A549 (cell line): ENCODE measurements at places on chromosomes 7 and 10. TPM values are rescaled to one million over a fixed set of nuclear protein-coding genes. Genes with fewer than 3 reads are reported as not detected.

NFKB2 gene
- polyA plus RNA-seq = 35.7 to 63.6 TPM (median 36.6 TPM) in 3 replicates

DNA sequence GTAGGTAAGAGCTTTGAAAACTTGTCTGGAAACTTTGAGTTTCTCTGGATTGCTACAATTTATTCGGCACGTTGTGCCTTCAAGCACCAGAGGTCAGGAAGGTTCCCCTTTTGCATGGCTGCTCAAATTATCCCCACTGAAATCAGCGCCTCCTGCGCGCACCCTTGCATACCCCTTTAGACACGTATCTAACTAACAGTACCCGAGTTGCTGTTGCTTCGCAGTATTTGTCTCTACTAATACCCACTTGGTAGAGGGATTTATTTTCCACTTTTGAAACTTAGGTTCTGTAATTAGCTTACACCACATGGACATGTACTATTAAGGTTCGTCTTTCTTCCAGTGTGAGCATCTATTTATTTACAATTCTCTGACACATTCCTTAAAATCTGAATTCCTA, 1.6 kb downstream of the MEOX2 start:
- DNase-seq = no peak

DNA sequence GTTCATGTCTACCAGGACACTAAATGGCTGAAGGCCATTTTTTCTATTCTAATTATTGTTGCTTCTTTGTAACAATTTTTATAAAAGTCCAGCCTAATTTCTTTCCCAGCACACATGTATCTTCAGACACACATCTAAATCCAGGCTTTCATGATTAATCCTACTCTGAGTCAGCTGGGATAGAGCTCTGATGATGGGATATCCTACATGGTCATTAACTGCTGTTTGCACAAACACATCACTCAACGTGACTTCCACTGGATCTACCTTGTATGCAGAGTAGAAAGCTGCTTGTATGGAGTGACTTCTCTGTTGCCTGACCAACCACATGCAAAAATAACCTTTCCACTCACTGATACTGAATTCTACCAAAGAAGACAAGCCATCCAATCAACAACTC, 260.9 kb downstream of the AHR start:
- DNase-seq = peak; percentile 26

GRCh38 chr10:78700816-78701520, 367.8 kb upstream of the ZMIZ1 start:
- no peak for DNase-seq

DNA sequence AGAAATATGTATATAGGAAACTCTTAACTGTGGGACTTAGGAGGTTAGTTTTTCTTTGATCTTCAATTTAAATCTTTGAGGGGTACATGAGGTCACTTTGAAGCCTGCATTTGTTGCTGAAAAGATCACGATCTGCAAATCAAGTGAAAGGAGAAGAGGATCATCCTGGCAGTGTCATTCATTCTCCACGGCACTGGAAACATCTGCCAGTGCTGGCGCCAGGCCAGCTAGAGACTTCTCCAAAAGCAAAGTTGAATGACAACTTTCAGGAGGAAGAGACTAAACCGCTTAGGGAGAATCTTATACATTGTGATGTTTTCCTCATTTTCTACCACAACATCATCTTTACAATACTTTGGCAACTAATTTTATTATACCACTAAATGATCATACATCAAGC, 42.5 kb downstream of the MRC1 start:
- no peak for DNase-seq

DNA sequence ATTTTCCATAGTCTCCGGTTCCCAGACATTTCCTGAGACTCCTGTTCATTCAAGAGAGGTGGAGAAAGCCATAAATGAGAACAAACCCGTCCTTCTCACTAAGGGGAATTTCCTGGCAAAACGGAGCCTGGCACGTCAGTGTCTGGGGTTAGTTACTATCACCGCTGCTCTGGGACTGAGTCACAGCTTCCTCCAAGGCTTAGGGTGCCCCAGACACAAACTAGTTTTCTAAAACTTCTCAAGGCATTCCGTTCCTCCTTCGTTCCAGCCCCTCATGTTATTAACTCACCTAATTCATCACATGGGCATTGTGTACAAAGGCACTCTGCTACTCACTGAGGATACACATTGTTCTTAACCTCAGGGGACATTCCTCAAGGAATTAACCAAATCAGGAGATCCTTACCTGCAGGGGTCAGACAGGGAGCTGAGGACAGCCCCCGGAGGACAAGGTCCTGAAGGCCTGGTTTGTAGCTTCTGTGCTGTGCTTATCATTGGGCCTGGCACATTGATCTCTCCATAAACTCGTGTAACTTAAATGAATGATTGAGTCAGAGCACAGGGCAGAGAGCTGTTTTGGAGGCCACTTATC, 103.0 kb upstream of the KLF6 start:
- peak; percentile 47 for DNase-seq

- no peak for DNase-seq
Observed at GRCh38 chr7:111951052-111951451, 255.1 kb downstream of the DOCK4 start.

LEP gene
- not detected in 3 replicates for polyA plus RNA-seq
